Breast epithelium (tissue), 4 donors: ENCODE measurements at places on chromosomes 13 and 19. TPM values are rescaled to one million over a fixed set of nuclear protein-coding genes. Genes with fewer than 3 reads are reported as not detected.
A peak's percentile ranks its signal among the peaks of the same experiment; 100 is the strongest.

DNA sequence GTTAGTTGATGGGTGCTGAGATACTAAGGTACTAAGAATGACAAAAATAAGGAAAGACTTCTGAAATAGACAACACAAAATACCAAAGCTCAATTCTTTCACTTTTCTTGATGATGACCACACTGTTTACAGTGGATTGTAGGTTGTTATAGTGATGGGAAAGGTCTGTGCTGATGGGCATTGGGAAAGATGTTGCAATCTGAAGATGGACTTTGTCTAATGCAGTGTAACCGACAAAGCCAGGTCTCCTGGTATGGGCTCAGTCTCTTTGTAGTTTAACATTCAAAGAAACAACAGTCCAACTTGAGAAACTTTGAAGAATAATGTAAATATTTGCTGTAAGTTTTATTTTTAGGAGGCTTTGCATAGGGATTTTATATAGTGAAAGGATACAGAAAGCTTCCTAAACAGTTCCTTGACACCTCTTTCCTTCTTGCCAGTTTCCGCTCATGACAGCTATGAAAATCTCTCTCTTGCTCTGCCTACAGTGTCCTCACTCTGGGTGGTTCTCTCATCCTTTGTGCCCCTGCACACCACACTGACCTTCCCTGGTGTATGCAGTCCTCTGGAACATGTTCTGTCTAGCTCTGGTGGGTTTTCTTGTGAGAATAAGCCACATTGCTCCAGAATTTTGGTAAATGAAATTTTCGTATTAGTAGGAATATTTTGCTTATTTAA is 172.2 kb downstream of the KCNRG start:
- DNase-seq: no peak

- no peak for DNase-seq
Measured at GRCh38 chr13:108361769-108362168, 92.3 kb downstream of the TNFSF13B start.

DNA sequence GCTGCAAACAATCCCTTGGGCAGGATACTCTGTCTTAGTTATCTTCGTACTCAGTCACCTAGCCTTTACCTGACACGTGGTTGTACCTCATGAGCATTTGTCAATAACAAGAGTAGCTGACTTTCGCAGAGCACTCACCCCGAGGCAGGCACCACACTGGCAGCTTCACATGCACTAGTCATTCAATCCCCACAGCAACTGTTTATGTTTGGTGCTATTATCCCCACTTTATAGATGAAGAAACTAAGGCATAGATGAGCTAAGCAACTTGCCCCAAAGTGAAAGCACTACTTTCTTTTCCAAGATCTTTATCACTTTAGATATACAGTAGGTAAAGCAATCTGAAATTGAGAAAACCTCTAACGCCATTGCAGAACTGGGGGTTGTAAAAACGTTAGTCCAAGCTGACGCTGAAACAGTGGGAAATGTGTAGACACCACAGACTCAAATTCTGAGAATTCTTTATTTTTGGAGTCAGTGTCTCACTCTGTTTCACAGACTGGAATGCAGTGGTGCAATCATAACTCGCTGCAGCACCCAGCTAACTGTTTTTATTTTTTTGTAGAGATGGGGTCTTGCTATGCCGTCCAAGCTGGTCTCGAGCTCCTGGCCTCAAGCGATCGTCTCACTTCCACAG is 446.0 kb downstream of the FOXO1 start:
- no peak for DNase-seq

DNA sequence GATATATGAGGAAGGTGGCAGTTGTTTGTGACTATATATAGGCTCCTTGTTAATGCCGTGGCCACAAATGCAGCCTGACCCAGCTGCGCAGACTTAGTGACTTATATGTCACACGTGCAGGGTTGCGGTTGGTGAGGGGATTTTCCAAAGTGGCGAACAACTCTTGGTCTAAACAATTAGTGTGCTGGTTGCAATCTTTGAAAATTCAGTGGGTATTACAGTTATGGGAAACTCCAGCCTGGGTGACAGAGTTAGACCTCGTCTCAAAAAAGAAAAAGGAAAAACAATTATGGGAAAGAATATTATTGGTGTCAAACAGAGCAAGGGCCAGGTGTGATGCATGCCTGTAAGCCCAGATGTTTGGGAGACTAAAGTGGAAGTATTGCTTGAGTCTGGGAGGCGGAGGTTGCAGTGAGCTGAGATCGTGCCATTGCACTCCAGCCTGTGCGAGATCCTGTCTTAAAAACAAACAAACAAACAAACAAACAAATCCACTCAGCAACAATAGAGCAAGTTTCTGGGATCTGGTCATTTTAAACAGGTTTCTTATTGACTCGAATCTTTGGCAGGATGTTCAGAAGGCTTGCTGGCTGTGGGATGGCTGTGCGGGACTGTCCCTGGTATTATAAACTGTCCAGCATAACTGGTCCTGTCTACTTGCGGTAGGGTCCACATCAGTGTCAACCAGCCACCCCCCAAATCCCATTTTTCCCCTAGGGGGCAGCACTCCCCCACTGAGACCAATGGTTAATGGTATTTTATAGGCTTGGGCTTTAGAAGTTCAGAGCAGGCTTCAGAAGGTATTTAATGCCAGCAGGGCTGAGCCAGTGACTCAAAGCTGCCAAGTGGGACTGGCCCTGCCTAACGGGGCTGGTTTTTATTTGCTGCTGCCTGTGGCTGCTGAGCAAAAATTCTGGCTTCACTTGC is 15.4 kb downstream of the RELB start:
- peak; percentile 66 for DNase-seq

DNA sequence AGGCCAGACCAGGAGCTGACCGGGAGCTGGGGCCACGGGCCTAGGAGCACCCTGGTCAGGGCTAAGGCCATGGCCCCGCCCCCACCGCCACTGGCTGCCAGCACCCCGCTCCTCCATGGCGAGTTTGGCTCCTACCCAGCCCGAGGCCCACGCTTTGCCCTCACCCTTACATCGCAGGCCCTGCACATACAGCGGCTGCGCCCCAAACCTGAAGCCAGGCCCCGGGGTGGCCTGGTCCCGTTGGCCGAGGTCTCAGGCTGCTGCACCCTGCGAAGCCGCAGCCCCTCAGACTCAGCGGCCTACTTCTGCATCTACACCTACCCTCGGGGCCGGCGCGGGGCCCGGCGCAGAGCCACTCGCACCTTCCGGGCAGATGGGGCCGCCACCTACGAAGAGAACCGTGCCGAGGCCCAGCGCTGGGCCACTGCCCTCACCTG is 6.6 kb downstream of the SPHK2 start:
- no peak for DNase-seq

DNA sequence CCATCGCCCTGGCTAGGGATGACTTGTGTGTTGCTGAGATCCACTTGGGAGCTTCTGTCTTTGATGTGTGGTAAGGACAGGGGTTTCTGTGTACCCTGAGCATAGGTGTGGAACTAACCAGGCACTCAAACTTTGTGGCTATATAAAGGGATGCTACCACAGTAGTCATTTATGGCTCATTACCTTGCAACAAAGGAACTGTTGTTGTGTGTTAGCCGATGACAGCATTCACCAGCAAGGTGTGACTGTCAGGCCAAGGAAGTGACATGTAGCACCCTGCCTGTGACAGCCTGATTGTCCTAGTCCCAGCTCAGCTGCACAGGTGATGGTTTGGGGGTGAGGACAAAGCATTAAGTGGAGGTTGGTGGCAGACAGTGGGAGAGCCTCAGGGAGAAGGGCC is 73.6 kb downstream of the COG3 start:
- DNase-seq: no peak

DNA sequence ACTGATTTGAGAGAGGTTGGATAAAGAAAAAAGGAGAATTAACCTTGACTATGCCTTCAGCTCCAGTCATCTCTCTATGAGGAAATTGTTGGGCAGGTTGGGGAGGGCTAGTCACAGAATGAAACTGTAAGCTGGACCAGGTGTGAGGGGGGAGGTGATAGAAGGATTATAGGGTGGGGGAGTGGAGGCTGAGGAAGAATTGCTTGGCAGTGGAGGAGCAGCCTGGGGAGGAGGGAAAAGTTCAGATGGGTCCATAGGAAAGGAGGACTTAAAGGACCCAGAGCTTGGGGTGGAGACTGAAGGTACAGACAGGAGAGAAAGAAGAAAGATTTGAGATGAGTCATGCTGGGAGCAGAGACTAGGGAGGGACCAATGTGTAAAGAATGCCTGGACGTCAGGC is 8.2 kb upstream of the ZNF431 start:
- DNase-seq: no peak

DNA sequence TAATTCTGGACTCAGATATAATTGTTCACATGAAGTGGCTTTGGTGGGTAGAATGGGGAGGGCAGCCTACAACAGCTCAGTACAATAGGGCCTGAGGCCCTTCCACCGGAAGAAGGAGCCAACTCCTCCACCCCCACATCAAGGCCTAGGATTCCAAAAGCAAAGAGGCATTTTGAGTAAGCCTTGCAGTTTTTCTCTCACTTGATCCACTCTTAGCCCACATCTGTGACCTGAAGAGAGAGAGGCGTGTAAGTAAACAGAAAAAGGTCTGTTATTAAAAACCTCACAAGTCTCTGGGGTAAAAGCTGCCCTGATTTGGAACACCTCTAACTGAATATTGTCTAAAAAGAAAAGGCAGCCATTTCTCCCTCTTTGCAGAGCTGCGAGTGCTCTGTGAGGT is 214.1 kb upstream of the KL start:
- no peak for DNase-seq

GRCh38 chr13:101291206-101291605 is 125.1 kb downstream of the NALCN start:
- DNase-seq: no peak

DNA sequence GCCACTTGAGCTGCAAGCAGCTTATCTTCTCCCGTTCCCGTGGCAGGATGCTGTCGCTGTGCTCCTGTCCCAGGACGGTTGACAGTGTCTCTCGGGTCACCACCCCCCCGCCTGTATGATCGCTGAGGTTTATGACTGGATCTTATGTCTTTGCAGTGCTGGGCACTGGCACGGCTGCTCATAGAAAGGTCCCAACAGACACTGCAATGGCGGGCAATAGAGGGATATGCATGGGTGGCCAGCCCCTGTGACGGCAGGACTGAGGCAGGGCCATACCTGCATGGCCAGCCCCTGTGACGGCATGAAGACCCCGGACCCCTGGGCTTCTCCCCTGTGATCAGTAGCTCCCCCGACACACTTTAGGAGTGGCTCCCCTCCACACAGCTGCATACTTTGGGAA is 307.2 kb downstream of the TEX29 start:
- no peak for DNase-seq

DNA sequence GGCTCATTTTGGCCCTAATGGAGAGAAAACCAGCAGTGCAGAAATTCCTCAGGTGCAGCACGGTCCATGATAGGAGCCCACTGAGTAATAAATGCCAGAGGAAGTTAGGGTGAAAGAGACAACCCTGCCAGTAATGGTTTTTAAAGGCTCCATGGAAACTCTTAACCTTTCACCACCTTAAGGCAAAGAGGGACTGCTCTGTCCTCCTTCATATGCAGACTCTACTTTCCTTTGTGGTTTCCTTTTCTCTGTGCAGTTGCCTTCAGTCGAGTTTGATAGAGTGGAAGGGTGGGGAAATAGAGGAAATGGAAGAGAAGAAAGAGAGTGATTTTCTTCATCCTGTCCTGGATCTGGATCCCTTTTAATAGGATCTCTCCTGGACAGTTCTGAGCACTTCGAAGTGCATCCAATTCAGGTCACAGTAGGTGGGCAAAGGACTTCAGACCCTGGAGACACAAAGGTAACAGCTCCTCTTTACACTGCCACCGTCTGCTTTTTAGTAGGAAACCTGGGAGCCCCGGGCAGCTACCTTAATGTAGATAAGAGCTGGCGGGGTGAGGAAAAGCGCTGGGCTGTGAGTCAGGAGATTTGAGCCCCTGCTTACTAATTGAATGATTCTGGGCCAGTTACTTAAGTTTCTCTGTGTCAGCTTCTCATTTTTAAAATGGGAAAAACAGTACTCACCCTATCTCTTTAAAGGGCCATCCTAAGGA is 294.8 kb downstream of the KCNRG start:
- DNase-seq: no peak

- DNase-seq: no peak
Measured at GRCh38 chr13:101552286-101552685, 99.8 kb downstream of the ITGBL1 start.

- no peak for DNase-seq
Measured at GRCh38 chr13:61880578-61881283, 465.1 kb upstream of the PCDH20 start.

GRCh38 chr13:39815345-39816111 is 160.1 kb downstream of the COG6 start:
- DNase-seq: no peak

DNA sequence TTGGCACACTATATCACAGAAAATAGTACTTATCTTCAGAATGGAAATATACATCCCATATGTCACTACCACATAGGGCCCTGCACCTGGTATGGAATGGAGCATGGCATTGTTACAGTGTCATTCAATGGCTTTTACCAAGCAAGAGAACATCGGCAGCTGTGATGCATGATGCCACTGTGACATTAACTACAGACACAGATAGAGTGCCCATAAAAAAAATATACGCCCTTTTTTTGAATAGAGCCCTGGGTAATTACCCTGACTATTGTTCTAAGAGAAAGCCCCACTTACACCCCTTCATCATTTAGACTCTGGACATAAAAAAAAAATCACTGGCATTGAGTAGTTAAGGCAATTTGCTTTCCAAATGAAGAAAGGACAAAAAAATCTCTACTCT is 320.3 kb downstream of the DNAJC15 start:
- DNase-seq: no peak

DNA sequence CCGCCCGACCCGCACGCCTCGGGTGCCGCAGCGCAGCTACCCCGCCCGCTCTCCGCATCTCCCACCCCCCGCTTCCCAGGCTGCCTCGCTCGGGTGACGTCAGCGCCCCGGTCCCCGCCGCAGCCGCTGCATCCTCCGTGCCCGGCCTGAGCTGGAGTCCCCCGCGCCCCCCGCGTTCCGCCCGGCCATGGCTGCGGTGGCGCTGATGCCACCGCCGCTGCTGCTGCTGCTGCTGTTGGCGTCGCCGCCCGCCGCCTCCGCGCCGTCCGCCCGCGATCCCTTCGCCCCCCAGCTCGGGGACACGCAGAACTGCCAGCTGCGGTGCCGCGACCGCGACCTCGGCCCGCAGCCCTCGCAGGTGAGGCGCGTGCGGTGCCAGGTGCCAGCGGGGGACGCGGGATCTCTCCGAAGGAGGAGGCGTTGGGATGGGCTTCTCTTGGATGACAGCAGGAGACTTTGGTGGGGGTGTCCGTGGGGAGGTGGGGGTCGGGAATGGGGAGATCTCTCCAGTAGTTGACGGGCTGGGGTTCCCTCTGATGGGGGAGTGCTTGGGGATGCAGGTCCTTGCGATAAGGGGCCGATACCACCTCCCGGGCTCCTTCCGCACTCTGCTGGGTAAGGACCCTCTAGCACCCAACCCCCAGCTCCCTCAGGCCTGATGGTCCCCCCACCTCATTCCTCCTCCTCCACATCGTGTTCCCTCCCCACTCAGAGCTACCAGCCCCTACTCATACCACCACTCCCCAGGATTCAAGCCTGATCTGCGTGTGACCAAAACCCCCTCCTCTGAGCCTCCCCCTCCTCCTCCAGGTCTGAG is at the start of gene TMEM59L:
TSS of gene TMEM59L (plus strand) at position 99 of the 817 bp plus-strand sequence. CDS start at position 188, 89 bp downstream.
- no peak for DNase-seq

GRCh38 chr19:24060687-24061356 is 26.2 kb upstream of the ZNF254 start:
- DNase-seq: no peak

ZNF492 gene
- total RNA-seq: 1.2 TPM

PRR12 gene
- 6.2 TPM for total RNA-seq

ZNF98 gene
- total RNA-seq: 12.5 TPM

KCNRG gene
- 2.6 TPM for total RNA-seq

PROZ gene
- total RNA-seq: not detected
